ENCODE measurements at places on chromosomes 2 and 18. TPM values are rescaled to one million over a fixed set of nuclear protein-coding genes. Genes with fewer than 3 reads are reported as not detected.

DNA sequence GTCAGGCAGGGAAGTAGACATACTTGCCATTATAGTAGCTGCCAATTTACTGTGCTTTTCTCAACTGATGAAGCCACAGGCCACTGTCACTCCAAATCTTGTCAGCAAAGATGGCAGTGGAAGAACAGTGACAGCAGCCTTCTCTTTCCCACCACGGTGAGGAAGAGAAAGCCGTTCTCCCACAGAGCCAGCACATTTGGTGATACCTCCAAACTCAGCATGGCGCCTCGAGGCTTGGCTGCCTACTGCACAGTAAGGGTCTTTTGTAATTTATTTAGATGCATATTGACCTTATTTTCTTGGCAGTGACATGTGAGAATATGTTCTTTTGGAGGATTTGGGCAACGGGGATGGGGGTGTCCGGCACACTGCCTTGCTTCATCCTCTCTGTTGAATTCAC lies 117.2 kb upstream of the CDH20 start:
- H3K4me3 ChIP-seq, result no peak overlapping the region
- no peaks in the 10 kb centered on the region for H3K36me3 ChIP-seq
- no peak for DNase-seq
- no peak overlapping the region for H3K27ac ChIP-seq
- H3K4me1 ChIP-seq, result no peaks in the 10 kb centered on the region

DNA sequence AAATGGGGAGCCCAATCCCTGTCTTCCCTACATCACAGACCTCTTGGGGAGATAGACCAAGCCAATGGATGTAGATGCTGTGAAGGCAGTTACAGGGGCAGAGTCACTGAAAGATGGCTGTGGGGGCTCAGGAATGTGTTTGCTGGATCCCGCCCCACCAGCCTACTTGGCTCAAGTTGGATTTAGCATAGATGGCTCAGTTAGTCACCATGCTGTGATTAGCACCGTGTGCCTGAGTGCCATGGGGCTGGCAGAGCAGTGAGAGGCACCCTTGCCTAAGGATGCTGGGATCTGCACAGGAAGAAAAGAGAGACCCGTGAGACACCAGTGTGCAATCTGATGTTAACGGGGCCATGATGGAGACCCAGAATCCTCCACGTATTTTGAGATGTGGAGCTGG lies 228.3 kb downstream of the DYSF start:
- no peaks in the 10 kb centered on the region for H3K27me3 ChIP-seq
- no peaks in the 10 kb centered on the region for H3K4me1 ChIP-seq
- H3K4me3 ChIP-seq, result no peak overlapping the region

DNA sequence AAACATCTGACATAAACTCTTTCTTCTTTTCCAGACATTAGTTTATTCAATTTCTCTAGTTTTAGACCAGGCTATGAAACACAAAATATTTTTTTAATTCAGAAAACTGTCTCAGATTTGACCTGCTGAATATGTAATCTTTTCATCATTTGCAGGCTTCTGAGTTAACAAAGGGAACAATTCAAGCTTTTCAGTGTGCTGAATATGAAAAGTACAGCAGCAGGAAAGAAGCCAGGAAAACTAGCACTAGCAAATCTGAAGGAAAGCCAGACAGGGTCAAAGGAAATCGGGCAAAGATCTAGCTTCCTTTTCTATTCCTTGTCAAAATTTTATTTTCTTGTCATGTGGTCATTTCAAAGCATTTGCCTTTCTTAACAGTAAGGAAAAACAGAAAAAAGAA lies 35.3 kb downstream of the ACVR1C start:
- no peaks in the 10 kb centered on the region for H3K36me3 ChIP-seq
- H3K4me1 ChIP-seq, result no peaks in the 10 kb centered on the region
- peaks cover 5% of the 10 kb centered on the region for H3K27me3 ChIP-seq
- H3K4me3 ChIP-seq, result no peak overlapping the region
- DNase-seq, result no peak
- no peak overlapping the region for H3K27ac ChIP-seq

GRCh38 chr2:171557363-171557762 lies 35.1 kb downstream of the CYBRD1 start:
- H3K4me3 ChIP-seq, result no peak overlapping the region
- peaks cover 2% of the 10 kb centered on the region for H3K36me3 ChIP-seq
- DNase-seq, result no peak
- H3K27ac ChIP-seq, result no peak overlapping the region

GRCh38 chr2:224847381-224847780 lies 131.2 kb upstream of the CCDC195 start:
- H3K36me3 ChIP-seq, result peaks cover 5% of the 10 kb centered on the region
- H3K4me1 ChIP-seq, result no peaks in the 10 kb centered on the region
- H3K4me3 ChIP-seq, result no peak overlapping the region
- no peak for DNase-seq
- no peaks in the 10 kb centered on the region for H3K27me3 ChIP-seq

- no peaks in the 10 kb centered on the region for H3K4me1 ChIP-seq
- peaks cover 1% of the 10 kb centered on the region for H3K36me3 ChIP-seq
- peak overlapping the region; percentile 16 for H3K27ac ChIP-seq
- H3K4me3 ChIP-seq, result peak overlapping the region; percentile 9
- H3K27me3 ChIP-seq, result no peaks in the 10 kb centered on the region
Measured at GRCh38 chr18:35267161-35267651, 22.8 kb downstream of the ZSCAN30 start.

Gene KCNG2
- 6.4 TPM for total RNA-seq

Gene MMADHC
- 173 TPM for total RNA-seq

Gene IL36RN
- not detected for total RNA-seq

Gene MYOM1
- 0.26 TPM for total RNA-seq

Gene KLHL41
- 3.8 TPM for total RNA-seq

Gene ZNF532
- 44.4 TPM for total RNA-seq

All from fibroblast of lung (primary cell).